ENCODE measurements at places on chromosomes 16 and 17.

- DNase-seq, result no peak
Observed at GRCh38 chr17:4501295-4501949, 2.7 kb downstream of the SPNS2 start.

DNA sequence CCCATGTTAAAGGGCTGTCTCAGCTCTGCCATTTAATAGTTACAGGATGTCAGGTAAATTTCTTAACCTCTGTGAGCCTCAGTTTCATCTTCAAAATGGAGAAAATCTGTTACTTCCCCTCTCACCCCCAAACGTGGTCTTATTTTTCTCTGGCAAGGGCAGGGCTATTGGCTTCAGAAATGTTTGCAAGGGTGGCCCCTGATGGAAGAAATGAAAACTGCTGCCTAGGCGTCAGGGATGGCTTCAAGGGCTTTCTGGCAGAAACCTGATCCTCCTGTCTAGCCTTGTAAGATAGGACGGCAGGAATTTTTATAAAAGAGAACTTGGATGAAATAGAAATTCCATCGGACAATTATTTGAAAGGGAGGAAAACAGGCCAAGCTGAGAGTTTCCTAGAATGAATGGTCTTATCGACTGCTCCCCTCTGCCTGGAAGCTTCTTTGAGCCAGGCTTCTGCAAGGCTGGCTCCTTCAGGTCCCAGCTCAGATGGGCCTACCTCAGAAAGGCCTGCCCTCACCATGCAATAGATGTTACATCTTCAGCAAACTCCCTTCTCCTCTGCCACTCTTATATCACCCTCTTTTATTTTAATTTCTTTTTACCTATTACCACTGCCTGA, 43.0 kb upstream of the TANGO6 start:
- DNase-seq, result peak; percentile 80

- DNase-seq, result no peak
Observed at GRCh38 chr17:51947160-51947735, 211.3 kb downstream of the CA10 start.

DNA sequence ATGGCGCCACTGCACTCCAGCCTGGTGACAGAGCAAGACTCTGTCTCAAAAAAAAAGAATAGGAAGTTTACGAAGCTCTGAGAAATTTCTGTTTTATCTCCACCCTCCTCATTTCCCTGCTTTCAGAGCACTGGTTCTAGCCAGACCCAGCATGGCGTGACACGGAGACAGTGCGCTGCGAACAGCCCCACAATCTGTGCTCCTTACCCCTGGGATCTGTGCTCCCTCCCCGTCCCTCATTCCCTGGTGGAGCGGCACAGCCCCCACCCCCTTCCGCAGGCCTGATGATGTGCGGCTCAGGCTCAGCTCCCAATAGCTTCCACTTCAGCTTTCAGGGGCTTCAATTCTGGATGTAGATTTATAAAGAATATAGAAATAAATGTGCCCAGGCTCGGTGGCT, 56.1 kb upstream of the ENDOV start:
- no peak for DNase-seq

GRCh38 chr16:46929378-46930332, 43.8 kb downstream of the DNAJA2 start:
- no peak for DNase-seq

GRCh38 chr16:69073181-69073702, 32.2 kb upstream of the HAS3 start:
- no peak for DNase-seq

All from left hindlimb (tissue), 1 donor.